ENCODE measurements at places on chromosomes 6 and 20.

DNA sequence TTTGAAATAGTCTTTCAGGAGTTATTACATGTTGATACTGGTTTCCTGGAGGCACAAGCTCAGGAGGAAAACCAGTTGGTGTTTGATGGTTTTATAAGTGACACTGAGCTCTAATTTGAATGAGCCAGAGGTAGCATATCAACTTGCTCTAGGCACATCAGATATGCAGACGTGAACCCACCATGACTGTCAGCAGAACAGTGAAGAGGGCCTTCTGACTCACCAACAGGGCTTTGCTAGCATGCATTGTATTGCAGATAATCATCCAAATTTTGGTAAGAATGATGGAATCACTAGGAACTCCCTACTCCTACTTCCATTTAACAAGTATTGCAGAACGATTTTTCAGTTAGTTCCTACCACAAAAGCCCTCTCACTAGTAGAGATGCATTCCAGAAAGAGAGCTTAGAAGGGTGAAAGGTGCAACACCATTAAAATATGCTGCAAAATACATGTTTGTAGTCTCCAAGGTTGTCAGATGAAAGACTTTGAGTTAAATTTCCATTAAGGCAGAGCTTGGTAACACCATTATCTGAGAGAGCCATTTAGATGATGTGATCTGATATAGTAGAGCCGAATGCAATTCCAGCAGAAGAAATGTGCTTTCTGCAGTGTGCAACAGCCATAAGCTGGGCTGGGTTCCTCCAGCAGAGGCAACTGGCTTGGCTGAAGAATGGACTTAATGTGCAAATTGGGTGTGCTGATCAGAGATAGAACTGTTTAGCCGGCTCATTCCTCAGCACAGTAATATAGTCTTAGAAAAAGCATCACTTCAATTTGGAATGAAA lies 968.7 kb upstream of the ADGRB3 start:
- no peak for DNase-seq

GRCh38 chr6:168192195-168192900 lies 113.3 kb upstream of the FRMD1 start:
- DNase-seq, result no peak

DNA sequence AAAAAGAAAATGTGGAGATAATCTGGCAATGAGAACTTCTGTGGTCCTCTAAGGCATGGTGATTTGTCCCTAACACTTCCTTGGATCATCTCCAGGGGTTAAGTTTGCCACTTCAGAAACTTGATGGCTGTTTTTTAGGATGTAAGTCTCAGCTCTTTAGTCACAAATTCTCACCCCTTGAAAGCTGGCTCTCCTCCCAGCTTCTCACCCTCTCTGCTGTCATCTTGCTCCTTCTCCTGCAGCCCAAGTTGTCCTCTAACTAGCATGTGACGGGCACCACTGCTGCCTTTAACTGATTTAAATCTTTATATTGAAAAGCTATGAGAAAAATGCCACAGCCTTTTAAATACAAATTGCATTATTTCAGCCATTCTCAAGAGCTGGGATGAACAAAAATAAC lies 107.8 kb downstream of the MAP3K5 start:
- DNase-seq, result no peak

- DNase-seq, result no peak
Measured at GRCh38 chr6:109348226-109348625, 34.0 kb downstream of the CD164 start.

GRCh38 chr6:109854541-109855308 lies 123.4 kb upstream of the GPR6 start:
- no peak for DNase-seq

DNA sequence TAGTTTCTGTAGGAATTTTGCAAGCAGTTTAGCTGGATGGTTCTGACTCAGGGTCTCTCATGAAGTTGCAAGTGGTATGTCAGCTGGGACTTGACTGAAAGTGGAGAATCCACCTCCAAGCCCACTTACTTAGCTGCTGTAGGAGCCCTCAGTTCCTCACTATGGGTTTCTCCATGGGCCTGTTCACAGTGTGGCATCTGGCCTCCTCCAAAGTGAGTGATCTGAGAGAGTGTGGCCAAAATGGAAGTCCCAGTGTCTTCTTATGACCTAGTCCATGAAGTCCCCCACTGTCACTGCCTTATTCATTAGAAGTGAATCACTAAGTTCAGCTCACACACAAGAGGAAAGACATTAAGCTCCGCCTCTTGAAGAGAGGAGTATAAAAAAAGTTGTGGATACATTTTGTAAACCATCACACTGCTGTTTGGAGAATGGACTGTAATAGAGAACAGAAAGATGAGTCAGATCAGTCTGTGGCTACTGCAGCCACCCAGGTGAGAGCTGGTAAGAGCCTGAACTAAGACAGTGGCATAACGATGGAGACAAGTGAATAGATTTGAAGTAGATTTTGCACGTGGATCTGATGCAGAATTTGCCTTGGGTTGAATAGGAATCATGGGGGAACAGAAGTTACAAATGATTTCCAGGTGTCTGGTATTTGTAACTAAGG lies 4.9 kb upstream of the NELFCD start:
- no peak for DNase-seq

- no peak for DNase-seq
Measured at GRCh38 chr6:36777801-36778200, 61.4 kb downstream of the CPNE5 start.

All from stimulated activated CD4-positive, alpha-beta T cell treated with anti-CD3 and anti-CD28 coated beads, Interleukin-1b, Interleukin-23, amount 100 ng/mL, for 1 hour (primary cell).